ENCODE measurements at places on chromosomes 16 and 17. TPM values are rescaled to one million over a fixed set of nuclear protein-coding genes. Genes with fewer than 3 reads are reported as not detected.

ACD gene
- 21.3 TPM for total RNA-seq

GRCh38 chr17:78013683-78014467 is 55.4 kb downstream of the TNRC6C start:
- H3K4me1 ChIP-seq, result no peaks in the 10 kb centered on the region
- no peaks in the 10 kb centered on the region for H3K27me3 ChIP-seq
- no peak overlapping the region for H3K27ac ChIP-seq

KRT12 gene
- total RNA-seq, result not detected

KCNJ2 gene
- total RNA-seq, result not detected

GRCh38 chr17:14311981-14312380 is 11.1 kb downstream of the HS3ST3B1 start:
- peaks cover 41% of the 10 kb centered on the region for H3K36me3 ChIP-seq
- peak; percentile 15 for DNase-seq
- H3K27ac ChIP-seq, result peak overlapping the region; percentile 31
- no peaks in the 10 kb centered on the region for H3K27me3 ChIP-seq
- no peak overlapping the region for H3K4me3 ChIP-seq
- peaks cover 53% of the 10 kb centered on the region for H3K4me1 ChIP-seq
